Fibroblast of skin of left quadriceps (primary cell): ENCODE measurements at places on chromosomes 13 and 19.
A peak's percentile ranks its signal among the peaks of the same experiment; 100 is the strongest.

DNA sequence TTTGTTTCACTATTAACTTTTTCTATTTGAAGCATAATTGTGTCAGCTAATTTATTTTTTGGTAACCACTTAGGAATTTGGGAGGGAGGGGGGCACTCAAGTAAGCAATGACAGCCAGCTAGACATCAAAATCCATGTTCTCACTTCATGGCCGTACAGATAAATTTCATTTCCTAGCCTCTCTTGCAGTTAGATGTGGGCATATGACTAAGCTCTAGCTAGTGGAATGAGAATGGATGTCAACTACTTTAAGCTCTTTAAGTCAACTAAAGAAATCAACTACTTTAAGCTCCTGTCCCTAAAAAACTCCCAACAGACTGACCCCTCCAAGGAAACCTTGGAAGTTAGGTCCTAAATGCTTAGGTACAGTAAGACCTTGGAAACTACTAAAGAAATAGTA lies 92.0 kb downstream of the KCNRG start:
- DNase-seq: no peak

DNA sequence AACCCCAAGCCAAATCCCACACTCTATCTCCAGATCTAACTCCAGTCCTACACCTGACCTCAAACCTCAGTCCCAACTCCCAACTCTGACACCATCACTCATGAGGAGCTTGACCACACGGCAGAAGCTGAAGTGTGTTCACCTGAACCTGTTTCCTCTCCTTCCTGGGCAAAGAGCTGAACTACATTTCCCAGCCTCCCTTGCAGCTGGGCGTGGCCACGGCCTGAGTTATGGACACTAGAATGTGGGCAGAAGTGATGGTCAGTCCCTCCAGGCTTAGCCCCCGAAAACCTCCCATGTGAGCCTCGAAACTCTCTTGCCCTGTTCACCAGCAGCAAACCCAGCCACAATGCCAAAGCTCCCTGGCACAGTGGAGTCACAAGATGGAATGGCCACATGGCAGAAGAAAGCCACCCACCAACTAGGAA lies 19.5 kb upstream of the MEIS3 start:
- DNase-seq: no peak

DNA sequence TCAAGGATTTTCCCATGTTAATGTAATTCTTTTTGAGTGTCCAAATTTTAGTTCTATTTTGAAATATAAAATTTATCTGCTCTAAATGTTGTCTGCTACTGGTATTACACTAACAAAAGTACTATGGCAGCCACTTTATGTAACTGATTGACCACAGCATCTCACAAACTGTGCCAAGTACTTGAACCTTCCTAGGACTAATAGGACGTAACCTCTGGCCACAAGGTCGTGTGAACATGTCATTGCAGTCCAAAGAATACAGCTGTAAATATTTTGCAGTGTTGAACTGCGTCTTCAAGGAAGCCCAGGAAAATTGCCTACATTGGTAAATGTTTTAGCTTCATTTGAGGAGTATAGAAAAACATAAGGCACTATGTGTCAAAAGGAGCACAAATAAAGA lies 1.9 kb downstream of the KCTD4 start:
- no peak for DNase-seq

DNA sequence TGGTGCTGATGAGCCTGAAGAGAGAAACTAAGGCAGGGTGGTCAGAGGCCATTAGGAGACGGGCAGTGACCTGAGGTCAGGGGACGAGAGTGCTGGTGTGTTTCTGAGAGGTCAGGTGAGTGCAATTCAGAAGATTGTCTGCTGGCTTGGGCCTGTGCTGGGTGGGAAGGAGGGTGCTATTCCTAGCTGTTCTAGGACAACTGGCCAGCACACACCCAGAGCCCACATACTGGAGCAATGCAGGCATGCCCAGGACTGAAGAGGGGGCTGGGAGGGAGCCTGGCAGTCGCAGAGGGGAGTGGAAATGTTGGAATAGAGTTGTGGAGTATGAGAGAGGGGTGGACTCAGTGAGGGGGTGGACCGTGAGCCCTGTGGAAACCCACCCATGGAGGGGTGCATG lies 16.5 kb downstream of the ARHGEF7 start:
- no peak for DNase-seq

GRCh38 chr13:99281811-99282263 lies 23.7 kb upstream of the GPR18 start:
- DNase-seq: no peak

DNA sequence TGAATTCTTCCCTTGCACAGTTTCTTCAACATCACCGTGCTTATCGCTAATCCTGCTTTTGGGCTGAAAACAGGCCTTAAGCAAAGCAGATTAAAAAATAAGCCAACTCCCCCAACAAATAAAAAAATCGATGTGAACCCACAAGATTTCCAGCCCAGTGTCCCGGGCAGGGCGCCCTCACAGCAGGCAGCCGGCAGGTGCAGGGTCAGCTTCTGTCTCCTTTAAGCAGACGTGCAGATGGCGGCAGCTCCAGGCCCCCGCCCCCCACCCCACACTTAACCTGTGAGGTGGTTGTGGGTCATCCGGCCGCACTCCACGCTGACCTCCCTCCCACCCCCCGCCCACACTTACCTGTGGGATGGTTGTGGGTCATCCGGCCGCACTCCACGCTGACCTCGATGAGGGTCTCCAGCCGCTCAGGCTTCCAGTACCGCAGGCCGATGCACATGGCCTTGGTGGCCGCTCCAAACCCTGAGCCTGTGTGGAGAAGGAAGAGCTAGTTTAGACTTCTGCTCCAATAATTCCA lies 19.8 kb downstream of the ADPRHL1 start:
- no peak for DNase-seq

DNA sequence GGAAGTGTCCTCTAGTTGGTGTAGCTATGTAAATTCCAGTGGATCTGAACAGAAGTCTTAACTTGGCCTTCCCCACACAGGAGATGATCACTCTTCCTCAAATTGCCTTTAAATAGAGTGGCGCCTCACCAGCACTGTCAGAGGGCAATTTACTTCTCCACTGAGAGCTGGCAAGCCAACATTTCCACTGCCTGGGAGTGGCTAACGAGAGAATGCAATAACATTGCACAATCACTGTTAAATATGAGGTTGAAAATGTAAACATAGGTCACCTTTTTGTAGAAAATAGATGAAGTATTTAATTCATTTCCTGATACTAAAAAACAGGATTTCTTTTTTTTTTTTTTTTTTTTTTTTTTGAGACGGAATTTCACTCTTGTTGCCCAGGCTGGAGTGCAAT lies 55.4 kb upstream of the UBL3 start:
- no peak for DNase-seq

DNA sequence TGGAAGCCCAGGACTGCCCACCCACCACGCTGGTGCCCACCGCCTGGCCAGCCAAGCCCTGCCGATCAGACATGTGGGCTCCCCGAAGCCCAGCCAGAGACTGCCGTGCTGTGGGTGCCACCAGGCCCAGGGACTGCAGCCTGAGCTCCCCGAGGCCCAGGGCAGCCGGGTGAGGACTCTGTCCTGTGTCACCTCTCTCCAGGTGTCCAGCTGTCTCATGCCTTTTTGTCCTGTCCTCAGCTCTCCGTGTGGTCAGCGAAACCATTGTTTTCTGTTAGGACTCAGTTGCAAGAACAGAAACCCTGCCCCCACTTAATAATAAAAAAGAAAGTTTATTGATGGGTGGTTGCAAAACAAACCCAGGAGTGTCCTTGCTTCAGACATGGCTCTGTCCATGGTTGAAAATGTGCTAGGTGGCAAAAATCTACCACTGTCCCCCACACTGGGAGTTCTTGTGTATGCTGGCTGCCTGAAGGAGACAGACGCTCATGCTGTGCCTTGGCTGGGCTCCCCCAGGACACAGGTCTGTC lies 9.9 kb downstream of the PLEKHF1 start:
- no peak for DNase-seq

DNA sequence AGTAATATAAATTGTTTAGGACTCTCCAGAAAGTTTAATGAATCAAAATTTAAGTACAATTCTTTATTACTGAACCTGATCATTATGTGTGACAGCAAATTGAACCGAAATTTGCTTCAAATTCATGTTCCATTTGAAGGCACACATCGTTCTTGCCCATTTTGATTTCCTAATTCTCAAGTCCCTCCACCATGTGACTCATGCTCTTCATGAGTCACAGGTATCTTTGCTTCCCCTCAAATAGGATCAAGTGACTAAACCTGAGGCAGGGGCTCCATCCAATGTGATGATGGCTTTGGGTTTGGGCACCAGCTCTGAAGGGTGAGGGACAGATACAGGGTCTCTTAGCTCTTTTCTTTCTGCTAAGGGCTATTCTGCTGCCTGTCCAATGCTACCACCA lies 86.1 kb downstream of the THSD1 start:
- DNase-seq: no peak

GRCh38 chr13:111337206-111337605 lies 16.8 kb downstream of the TEX29 start:
- peak; percentile 93 for DNase-seq

DNA sequence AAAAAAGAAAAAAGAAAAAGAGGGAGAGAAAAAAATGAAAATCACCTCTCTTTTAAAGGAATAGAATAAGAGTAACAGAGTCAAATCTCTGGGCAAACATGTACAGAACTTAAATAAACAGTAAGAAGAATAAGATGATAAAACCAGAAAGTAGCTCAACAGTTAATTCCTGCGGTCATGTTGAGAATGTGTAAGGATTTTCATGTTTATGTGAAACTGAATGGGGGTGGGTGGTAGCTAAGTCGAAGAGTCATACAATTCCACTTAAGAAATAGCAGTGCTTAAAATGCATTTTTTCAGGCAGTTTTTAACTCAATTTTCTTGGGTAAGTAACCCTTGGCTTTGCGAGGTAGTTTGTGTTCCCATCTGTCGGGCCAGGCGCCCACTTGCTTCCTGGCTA lies 60.9 kb downstream of the PEX11G start:
- DNase-seq: no peak

GRCh38 chr13:31945202-31945961 lies 86.2 kb upstream of the FRY start:
- no peak for DNase-seq

GRCh38 chr19:37594982-37595382 lies 306 bp downstream of the ZNF540 start:
- no peak for DNase-seq
